Chondrocyte (in vitro differentiated cells): ENCODE measurements at places on chromosomes 7 and 10.

- peaks cover 4% of the 10 kb centered on the region for H3K36me3 ChIP-seq
- no peak overlapping the region for H3K4me3 ChIP-seq
- DNase-seq: no peak
- H3K4me1 ChIP-seq: no peaks in the 10 kb centered on the region
Measured at GRCh38 chr7:44911911-44912310, 26.6 kb upstream of the PURB start.

DNA sequence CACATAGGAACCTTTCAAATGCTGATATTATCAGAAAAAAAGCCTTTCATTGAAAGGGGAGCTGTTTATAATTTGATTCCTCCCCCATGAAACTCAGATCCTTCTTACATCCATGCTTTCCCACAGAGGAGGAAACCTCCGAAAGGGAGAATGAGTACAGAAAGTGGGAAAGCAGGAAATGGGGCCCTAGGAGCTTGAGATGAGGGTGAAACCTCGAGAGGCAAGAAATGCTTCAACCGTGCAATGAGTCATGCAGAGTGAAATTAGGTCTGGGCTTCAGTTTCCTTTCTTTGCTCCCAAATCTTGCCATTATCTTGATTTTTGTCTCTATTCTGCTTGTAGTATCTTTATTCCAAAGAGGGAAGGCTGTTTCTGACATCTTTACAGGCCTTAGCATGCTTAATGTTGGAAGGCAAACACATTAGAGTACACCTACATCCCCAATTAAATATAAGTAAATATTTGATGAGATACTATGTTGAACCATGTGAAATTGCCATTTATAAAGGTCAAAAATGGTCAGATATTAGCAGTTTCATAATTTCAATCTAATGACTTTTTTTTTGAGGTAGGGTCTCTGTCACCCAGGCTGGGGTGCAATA, 79.1 kb downstream of the NAMPT start:
- peaks cover 7% of the 10 kb centered on the region for H3K4me1 ChIP-seq
- no peak overlapping the region for H3K4me3 ChIP-seq
- DNase-seq: no peak

GRCh38 chr10:101695404-101695890, 477 bp upstream of the FBXW4 start:
- H3K4me1 ChIP-seq: peaks cover 24% of the 10 kb centered on the region
- no peak for DNase-seq
- no peaks in the 10 kb centered on the region for H3K36me3 ChIP-seq
- H3K27me3 ChIP-seq: no peaks in the 10 kb centered on the region
- peak overlapping the region; percentile 71 for H3K27ac ChIP-seq

DNA sequence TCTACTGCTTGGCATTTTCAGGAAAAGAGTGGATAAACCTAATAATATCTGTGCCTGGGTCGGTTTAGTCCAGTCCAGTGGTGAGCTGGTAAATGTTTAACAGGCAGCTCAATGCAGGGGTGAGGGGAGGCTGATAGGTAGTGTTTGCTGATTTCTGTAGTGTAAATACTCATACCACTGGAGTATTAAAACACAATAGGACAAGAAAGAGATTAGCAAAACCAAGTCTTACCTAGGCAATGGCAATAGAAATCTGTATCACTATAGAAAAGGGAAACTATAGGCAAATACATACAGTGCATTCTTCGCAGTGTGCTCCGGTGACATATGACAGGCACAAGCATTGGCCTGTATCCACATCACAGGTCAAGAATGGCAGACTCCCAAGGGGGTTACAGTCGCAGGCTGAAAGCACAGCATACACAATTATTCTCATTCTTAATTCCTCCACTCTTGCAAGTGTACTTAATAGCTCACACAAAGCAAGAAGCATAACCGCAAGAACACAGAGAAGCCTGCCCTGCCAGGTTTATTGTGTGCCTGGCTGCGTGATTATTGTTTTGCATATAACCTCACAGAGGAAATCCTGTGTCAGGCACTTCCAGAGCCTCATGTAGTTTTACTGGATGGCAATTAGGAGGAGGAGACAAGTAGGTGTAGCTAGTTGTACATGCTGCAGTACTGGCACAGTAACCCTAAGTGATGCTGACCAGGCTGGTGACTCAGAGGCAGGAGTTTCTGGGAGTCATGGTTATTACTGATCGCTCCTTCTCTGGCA, 35.0 kb downstream of the LAMB4 start:
- H3K36me3 ChIP-seq: no peaks in the 10 kb centered on the region
- peak overlapping the region; percentile 92 for H3K27ac ChIP-seq
- peaks cover 43% of the 10 kb centered on the region for H3K4me1 ChIP-seq
- H3K27me3 ChIP-seq: no peaks in the 10 kb centered on the region

GRCh38 chr10:36033808-36034207, 391.7 kb upstream of the FZD8 start:
- no peak overlapping the region for H3K27ac ChIP-seq
- no peaks in the 10 kb centered on the region for H3K27me3 ChIP-seq
- DNase-seq: no peak
- H3K36me3 ChIP-seq: no peaks in the 10 kb centered on the region
- H3K4me1 ChIP-seq: peaks cover 6% of the 10 kb centered on the region

- H3K27ac ChIP-seq: no peak overlapping the region
- peaks cover 10% of the 10 kb centered on the region for H3K4me1 ChIP-seq
- DNase-seq: no peak
- no peak overlapping the region for H3K4me3 ChIP-seq
- peaks cover 20% of the 10 kb centered on the region for H3K36me3 ChIP-seq
Measured at GRCh38 chr10:99908512-99908911, 101.2 kb downstream of the DNMBP start.

DNA sequence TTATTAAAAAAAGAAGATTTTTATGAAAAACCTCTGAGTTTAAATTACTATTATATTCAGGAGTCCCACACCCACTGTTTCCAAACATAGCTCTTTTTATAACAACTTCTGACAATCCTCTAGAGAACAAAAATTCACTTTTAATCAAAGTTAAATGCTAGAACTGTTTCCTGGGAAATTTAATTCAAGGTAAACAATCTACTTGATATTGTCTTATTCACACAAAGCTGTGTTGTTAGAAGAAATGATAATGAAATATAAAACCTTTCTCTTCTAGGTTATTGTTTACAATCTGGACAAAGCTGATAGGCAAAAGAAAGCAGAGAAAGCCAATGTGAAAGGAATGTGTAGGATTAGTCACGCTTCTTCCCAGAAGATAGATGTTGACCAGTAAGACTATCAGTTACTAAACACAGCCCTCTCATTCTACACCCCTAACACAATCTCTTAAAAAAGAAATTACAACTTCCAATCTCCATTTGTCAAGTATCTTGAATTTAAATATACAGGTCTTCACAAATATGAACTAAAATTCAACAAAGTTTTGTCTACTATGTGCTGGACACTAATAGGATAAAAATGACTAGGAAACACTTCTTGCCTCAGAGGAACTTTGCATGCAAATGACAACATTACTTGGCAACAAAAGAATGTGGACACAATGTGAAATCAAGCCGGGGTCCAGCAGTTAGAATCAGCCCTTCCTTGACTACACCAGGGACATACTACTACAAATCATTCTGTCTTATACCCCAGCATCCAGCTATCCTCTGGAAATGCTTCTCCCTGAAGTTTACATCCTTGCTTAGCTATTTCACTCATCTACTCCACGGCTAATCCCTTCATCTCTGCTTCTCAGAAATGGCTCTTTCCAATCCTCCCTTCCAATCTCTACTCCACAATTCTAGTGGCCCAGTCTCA, 123.7 kb downstream of the IMMP2L start:
- H3K27me3 ChIP-seq: no peaks in the 10 kb centered on the region
- peaks cover 4% of the 10 kb centered on the region for H3K36me3 ChIP-seq
- H3K4me3 ChIP-seq: no peak overlapping the region

- no peaks in the 10 kb centered on the region for H3K27me3 ChIP-seq
- peaks cover 27% of the 10 kb centered on the region for H3K4me1 ChIP-seq
- no peak for DNase-seq
- H3K36me3 ChIP-seq: peaks cover 5% of the 10 kb centered on the region
Measured at GRCh38 chr10:131983780-131984179, 2.1 kb upstream of the BNIP3 start.

DNA sequence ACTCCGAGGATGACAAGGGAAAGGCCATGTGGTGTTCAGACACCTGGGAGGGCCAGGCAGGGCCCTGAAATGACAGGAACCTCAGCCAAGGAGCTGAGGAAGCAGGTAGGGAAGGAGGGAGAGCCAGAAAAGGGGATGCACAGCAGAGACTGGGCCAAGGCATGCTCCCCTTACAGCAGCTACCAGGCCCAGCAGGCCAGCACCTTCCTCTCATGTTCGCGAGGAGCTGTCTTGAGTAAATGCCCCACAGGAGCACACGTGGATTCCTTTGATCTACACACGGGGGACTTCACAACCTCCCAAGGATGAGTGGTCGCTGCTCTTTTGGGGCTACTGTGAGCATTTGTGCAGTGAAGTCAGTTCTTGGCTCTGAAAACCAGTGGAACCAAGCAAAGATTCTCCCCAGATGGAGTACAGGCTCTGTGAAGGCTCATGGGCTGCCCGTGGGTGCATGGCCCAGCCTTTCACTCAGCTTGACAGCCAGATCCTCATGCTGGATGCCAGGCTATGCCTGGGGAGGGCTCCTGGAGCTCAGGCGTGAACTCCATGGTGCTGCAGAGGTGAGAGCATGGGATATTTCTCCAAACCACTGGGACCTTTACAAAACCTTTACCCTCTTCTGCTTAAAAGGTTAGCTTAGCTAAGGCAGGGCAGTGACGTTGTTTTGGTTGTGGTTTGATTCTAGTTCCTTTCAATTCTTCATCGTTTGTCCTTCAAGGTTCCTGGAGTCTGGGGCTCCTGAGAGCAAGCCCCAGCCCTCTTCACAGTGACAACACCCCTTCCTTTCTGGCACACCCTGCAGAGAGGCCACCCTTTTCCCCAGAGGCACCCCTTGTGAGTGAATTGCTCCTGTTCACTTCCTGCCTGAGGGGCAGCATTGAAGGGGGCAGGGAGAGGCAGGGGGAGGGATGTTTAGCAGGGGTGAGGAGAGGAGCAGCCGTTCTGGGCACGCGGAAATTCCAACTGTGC, 74.2 kb upstream of the ZPBP start:
- no peak overlapping the region for H3K27ac ChIP-seq
- no peaks in the 10 kb centered on the region for H3K36me3 ChIP-seq
- no peaks in the 10 kb centered on the region for H3K27me3 ChIP-seq
- H3K4me1 ChIP-seq: no peaks in the 10 kb centered on the region

GRCh38 chr10:10818082-10818481, 199.6 kb upstream of the CELF2 start:
- H3K27me3 ChIP-seq: no peaks in the 10 kb centered on the region
- H3K27ac ChIP-seq: no peak overlapping the region
- DNase-seq: no peak
- H3K4me3 ChIP-seq: no peak overlapping the region

- no peak overlapping the region for H3K27ac ChIP-seq
- H3K4me1 ChIP-seq: peaks cover 17% of the 10 kb centered on the region
- no peaks in the 10 kb centered on the region for H3K36me3 ChIP-seq
- peaks cover 8% of the 10 kb centered on the region for H3K27me3 ChIP-seq
- H3K4me3 ChIP-seq: no peak overlapping the region
- DNase-seq: peak; percentile 26
Measured at GRCh38 chr10:11685787-11686218, 56.4 kb upstream of the ECHDC3 start.

- peaks cover 11% of the 10 kb centered on the region for H3K27me3 ChIP-seq
- no peak for DNase-seq
- H3K4me3 ChIP-seq: no peak overlapping the region
- H3K4me1 ChIP-seq: peaks cover 9% of the 10 kb centered on the region
- H3K36me3 ChIP-seq: no peaks in the 10 kb centered on the region
Measured at GRCh38 chr7:71775648-71776047, 636.5 kb downstream of the CALN1 start.

DNA sequence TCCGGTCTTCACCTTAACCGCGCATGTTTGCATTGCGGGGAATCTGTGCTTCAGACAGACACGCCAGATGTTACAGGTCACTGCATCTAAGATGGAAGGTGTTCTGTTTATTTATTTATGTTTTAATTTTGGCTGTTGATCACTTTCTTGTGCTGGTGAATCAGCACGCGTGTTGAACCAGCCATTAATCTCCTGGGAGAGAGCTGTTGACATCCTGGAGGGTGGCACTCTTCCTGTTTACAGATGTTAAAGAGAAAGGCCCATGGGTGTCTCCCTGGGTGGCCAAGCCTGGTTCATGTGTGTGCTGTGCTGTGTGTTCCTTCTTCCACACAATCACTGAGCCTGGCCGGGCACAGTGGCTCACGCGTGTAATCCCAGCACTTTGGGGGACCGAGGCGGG, 355.3 kb downstream of the PAXIP1 start:
- no peaks in the 10 kb centered on the region for H3K4me1 ChIP-seq
- no peaks in the 10 kb centered on the region for H3K27me3 ChIP-seq
- no peak overlapping the region for H3K27ac ChIP-seq
- no peak overlapping the region for H3K4me3 ChIP-seq
- no peak for DNase-seq

DNA sequence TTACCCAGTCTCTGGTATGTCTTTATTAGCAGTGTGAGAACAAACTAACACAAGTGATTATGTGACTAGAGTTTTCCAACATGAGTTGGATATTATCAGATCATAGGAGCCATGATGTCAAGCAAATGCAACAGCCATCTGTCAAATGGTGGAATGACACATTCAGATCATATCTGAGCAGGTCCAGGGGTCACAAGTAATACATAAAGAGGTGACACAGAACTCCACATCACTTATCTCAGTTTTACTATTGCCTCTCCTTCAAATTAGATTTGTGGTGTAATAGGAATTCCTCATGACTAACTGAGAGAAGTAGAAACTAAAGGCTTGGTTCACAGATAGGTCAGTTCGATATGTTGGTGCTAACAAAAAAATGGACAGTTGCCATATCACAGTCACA, 12.2 kb upstream of the SAMD9L start:
- H3K27me3 ChIP-seq: peaks cover 9% of the 10 kb centered on the region
- no peaks in the 10 kb centered on the region for H3K4me1 ChIP-seq
- no peak for DNase-seq

DNA sequence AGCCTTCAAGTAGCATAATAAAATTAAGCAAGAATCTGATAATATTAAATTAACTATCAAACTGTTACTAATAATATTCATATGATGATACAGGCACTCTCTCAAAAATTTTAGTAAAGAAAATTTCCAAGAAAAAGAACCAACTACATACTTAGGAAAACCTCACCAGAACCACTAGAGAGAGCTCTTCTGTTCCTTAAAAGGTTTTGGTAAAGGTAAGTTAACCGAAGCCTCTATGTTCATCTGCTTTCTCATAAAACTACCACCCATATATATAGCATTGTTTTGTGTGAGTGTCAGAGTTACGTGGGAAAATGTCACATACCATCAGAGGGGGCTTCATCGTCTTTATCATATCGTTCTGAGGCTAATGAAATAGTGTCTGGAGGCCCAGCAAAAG, 20.7 kb downstream of the SKAP2 start:
- no peak overlapping the region for H3K27ac ChIP-seq
- no peak overlapping the region for H3K4me3 ChIP-seq
- no peaks in the 10 kb centered on the region for H3K36me3 ChIP-seq
- DNase-seq: no peak
